ENCODE measurements at places on chromosomes 6 and 20. TPM values are rescaled to one million over a fixed set of nuclear protein-coding genes. Genes with fewer than 3 reads are reported as not detected.

DNA sequence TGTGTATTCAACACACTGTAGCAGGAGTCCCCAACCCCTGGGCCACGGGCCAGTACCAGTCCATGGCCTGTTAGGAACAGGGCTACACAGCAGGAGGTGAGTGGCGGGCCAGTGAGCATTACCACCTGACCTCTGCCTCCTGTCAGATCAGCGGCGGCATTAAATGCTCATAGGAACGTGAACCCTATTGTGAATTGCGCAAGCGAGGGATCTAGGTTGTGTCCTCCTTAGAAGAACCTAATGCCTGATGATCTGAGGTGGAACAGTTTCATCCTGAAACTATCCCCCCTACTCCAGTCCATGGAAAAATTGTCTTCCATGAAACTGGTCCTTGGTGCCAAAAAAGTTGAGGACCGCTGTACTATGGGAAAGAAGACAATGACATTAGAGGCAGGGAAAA is 386.9 kb downstream of the PREX1 start:
- DNase-seq: no peak

GRCh38 chr6:3799719-3800118 is 48.2 kb upstream of the PXDC1 start:
- no peak for DNase-seq

DNA sequence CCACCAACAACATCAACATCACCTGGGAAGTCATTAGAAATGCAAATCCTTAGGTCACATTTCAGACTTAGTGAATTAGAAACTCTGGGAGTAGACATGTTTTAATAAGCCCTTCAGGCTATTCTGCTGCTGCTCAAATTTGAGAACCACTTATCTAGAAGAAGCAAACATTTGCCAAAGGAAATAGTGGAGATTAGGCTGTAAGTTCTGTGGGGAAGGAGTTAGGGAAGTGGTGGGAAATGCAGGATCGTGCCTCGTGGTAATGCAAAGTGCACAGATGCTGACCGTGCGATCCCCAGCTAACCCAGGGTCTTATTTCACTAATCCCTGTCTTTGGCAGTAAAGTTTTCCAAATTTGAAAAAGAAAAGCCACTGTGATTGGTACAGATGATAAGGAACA is 328.5 kb downstream of the EPM2A start:
- no peak for DNase-seq

DUSP15 gene
- 0.42 TPM for total RNA-seq

PPIL6 gene
- total RNA-seq: 0.51 TPM

YWHAB gene
- 42.4 TPM for total RNA-seq

TSBP1 gene
- not detected for total RNA-seq

All from liver (tissue), 10 donors.